ENCODE measurements at places on chromosomes 16 and 17.

DNA sequence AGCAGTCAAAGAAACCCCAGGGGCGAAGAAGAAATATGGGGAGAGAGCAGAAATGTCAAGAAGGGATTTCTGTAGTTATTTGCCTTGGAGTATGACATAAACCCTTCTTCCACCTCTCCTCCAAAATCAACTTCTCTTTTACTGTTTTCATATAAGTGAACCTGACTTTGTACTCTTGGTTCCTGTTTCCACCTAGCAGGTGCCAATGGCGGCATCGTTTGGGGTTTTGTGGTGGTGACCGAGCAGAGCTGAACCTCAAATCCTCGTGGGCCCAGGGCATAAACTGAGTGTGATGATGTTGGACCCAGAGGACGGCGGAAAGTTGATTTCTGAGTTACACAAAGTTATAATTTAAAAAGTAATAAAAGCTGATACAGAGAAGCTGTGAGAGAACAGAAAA is 39.6 kb upstream of the PSMD7 start:
- DNase-seq: no peak

DNA sequence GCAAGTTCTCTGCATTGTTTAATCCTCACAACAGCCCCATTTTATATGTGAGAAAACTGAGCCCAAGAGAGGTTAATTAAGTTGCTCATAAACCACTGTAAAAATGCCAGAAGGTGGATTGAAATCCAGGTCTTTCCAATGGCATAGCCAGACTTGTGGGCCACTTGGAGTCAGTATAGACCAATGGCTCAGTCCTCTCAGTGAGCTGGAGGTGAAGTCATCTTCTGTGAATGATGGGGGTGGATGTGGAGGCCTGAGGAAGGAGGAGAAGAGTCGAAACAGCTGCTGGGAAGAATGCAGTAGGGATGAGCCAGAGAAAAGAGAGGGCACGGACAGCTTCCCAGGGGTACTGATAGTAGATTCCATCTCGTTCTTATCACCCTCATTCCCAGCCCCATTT is 213.4 kb downstream of the SOX9 start:
- DNase-seq: no peak

DNA sequence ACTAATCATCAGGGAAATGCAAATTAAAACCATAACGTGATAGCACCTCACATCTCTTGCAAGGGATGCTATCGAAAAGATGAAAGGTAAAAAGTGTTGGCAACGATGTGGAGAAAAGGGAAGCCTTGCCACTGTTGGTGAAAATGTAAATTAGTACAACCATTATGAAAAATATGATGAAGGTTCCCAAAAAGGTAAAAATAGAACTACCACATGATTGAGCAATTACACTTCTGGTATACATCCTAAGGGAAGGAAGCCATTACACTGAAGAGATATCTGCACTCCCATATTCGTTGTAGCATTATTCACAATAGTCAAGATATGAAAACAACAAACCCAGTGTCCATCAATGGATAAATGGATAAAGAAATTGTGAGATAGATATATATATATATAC is 21.5 kb downstream of the ABCA10 start:
- no peak for DNase-seq

- DNase-seq: no peak
Observed at GRCh38 chr16:61024180-61024900, 1011.9 kb downstream of the CDH8 start.

DNA sequence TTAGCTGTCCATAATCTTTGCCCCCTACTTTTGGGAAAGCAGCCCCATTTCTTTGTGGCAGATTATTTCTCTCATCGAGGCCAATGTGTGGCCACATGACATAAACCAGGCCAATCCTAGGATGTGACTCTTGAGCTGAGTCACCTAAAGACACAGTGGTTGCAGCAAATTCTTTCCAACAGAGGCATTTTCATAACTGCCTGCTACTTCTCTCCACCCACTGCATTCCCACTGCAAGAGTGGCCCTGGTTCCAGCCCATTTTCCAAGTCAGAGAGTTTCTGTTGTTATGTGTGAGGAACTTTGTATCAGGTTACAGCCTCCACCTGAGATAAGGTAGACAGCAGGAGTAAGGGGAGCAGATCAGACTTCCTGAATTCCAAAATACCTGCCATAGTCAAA is 195.2 kb downstream of the RGS9 start:
- DNase-seq: no peak

- no peak for DNase-seq
Observed at GRCh38 chr16:10558305-10558704, 22.1 kb downstream of the EMP2 start.

GRCh38 chr17:40417258-40417608 is 463 bp downstream of the TOP2A start:
- DNase-seq: no peak

GRCh38 chr16:51305337-51305736 is 154.3 kb upstream of the SALL1 start:
- no peak for DNase-seq

- DNase-seq: peak; percentile 10
Observed at GRCh38 chr17:82239926-82240505, 11.2 kb downstream of the SLC16A3 start.

GRCh38 chr16:49856672-49857330 is 889 bp upstream of the ZNF423 start:
- no peak for DNase-seq

GRCh38 chr17:75521951-75522727 is 3.4 kb upstream of the LLGL2 start:
- DNase-seq: no peak

DNA sequence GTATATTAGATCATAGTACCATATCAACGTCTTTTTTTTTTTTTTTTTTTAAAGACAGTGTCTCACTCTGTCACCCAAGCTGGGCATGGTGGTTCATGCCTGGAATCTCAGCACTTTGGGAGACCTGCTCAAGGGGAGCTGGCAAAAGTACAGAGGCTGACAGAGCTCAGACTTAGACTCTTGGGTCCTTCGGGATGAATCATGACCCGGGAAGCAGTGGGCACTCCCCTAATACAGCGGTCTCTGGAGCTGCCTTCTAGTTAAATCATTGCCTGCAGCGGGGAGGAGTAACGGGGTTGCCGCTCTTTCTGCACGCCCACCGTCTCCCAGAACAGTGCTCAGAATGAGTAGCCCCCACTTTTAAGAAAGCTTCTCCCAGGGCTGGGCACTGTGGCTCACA is 174.4 kb downstream of the CPPED1 start:
- DNase-seq: no peak

DNA sequence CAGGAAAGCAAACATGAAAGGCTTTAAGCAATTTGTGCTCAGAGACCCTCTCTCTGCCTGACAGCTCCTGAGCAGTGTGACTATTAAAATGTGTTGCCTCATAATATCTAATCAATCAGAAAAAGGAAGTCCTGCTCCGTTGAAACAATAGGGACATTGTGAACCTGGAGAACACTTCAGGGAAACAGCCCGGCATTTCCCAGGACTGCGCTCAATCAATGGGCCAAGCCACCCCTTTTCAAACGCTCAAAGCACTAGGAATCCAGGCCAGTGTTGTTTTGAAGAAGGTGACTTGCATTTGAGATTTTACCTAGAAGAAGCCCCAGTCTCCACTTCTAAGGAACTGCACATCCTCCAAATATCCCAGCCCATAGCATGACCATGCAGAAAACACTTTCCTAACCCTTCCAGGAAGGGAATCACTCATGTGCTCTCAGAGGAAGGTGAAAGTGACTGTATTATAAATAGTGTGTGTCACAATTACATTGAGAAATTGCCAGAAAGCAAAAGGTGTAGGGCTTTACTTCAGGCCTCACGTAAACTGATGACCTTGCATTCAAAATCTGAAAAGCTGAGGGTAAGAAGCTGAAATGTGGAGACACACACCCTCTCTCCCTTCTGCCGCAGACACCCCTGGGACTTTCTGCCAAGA is 19.4 kb downstream of the CDRT4 start:
- no peak for DNase-seq

GRCh38 chr16:67857547-67858233 is 10.2 kb upstream of the CENPT start:
- no peak for DNase-seq

GRCh38 chr17:75440738-75441448 is 15.5 kb upstream of the TMEM94 start:
- no peak for DNase-seq

DNA sequence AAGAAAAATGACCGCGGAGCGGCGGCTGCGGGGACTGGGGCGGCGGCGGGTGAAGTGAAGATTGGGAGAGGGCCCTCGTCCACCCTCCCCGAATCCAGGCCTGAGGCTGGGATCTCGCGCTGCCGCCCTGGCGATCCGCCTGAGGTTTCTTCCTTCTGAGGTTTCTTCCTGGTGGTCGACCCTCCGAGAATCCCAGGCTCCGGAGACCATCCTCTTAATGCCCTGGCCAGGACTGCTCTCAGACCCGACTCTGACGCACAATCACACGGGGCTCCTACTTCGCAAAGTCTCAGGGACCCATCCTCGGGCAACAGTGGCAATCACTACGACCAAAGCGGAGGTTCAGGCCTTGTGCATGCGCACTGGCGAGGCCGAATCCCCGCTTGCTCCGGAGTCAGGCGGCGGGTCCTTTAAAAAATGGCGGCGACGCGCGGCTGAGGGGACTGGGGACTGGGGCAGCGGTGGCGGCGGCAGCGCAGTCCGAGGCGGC is 18.0 kb upstream of the KCNJ18 start:
- no peak for DNase-seq

- no peak for DNase-seq
Observed at GRCh38 chr17:43442711-43443110, 41.1 kb upstream of the DHX8 start.

DNA sequence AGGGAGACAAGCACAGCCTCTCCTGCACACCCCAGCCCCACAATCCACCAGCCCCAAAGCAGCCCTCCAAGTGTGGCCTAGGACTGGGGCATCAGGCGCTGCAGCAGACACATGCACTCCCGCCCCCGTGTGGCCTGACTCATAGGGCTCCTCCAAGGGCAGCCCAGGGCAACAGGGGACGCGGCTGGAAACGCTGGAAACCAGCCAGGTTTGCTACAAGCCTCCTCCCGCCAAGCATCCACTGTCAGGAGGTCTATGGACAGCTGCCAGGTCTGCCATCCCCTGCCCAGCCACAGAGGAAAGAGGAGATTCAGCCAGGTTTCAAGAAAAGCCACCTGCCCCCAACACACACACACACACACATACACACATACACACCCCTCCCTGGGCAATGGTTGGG is 25.8 kb downstream of the SRCIN1 start:
- no peak for DNase-seq

GRCh38 chr16:67036323-67036741 is 7.4 kb downstream of the CBFB start:
- DNase-seq: no peak

GRCh38 chr17:6596941-6597340 is 40.6 kb upstream of the PITPNM3 start:
- DNase-seq: no peak

- DNase-seq: no peak
Observed at GRCh38 chr17:38585056-38585917, 20.5 kb downstream of the SRCIN1 start.

- no peak for DNase-seq
Observed at GRCh38 chr17:74541176-74542111, 4.5 kb downstream of the CD300C start.

DNA sequence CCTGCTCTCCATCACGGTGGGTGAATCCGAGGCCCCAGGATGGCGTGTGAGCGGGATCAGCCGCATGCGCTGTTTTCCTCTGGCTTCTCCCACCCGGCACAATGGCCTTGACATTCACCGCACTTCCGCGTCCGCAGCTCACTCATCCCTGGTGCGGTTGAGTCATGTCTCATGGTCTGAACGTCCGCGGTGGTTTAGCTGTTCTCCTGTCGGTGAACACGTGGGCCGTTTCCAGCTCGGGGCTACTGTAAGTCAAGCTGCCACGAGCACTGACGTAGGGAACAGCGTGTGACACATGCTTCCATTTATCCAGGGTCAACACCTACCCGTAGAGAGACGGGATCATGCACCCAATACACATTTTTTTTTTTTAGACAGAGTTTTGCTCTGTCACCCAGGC is 15.3 kb upstream of the CACNA1H start:
- DNase-seq: no peak

DNA sequence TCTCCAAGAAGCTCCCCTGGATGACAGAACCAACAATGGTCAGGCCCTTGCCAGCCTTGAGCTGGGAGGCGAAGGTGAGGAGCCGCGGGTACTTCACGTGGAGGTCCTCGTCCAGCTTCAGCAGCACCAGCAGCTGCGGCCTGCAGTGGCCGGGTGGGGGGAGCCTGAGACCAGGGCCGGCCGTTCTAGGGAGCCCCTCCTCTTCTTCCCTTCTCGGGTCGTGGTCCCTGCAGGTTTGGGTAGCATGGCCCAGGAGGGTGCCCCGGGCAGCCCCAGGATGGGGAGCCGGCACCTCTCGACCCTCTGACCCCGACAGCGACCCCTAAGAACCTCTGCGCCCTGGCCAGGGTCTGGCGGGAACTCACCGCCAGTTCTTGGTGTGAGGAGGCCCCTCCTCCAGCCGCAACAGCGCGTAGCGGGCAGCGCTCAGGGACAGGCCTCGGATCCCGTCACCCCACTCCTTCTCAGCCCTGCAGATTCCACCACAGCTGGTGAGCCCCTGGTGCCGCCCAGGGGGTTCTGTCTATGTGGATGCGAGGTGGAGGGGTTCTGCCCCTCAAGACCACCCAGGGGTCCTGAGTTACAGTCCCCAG is 3.1 kb upstream of the LCAT start:
- no peak for DNase-seq

DNA sequence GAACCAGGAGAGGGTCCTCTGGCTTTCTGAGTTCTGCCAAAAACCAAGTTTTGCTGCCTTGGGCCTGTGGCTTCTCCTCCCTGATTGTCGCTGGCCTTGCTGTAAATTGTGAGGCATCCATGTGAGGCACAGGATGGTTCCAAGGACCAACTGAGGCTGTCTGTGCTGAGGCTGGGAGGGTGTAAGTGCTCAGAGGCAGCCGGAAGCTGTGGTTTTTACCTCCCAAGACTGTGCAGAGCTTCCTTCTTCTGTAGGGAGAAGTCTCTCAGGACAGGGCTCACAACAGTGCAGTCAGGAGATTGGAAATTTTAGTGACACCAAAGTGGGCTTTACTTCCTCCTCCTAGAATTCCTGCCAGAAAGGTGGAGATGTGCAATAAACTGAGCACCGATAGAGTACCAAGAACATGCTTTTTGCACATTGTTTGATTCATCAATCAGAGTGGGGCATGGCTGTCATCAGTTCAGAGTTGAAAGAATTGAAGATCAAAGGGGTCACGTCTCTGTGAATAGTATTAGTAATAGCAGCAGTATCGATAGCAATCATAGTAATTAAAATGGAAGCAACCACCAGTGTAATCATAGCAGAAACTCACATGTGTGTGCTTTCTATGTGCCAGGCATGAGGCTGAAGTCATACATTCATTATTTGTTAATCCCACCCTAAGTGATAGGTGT is 467.1 kb downstream of the WWOX start:
- no peak for DNase-seq

- no peak for DNase-seq
Observed at GRCh38 chr17:75065562-75066151, 18.6 kb downstream of the KCTD2 start.

Measured in T-helper 1 cell (primary cell).